ENCODE measurements at places on chromosomes 12 and 14.

DNA sequence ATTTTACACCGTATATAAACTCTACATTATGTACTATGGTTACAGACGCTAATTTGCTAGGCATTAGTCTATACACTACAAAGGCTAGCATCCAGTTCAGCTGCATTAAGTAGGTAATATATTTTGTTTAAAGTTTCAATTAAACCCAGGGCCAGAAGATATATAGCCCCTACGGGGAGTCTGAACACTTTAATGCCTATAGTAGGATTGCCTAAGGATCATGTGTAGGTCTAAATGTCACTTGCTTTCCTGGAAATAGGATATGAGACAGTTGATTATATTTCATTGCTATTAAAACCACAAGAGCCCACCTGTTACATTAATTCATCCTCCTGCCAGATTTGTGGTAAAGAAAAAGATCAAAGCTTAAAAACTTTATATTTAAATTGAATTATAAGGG is 286.9 kb downstream of the TMTC2 start:
- DNase-seq: no peak

- DNase-seq: no peak
These were observed 5.3 kb upstream of the SINHCAF start for GRCh38 chr12:31331242-31331641.

DNA sequence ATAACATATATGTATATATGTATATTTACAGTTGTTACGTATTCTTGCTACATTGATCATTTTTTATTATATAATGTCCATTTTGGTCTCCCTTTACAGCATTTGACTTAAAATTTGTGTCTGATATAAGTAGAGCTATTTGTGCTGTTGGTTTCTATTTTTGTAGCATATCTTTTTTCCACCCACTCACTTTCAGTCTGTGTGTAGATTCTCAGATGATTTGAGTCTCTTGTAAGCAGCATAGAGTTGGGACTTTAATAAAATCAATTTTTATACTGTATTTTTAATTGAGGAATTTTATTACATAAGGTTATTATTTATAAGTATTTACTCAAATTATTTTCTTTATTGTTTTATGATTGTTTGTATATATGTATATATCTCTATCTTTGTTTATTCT is 1293.7 kb downstream of the TMEM121 start:
- DNase-seq: no peak

DNA sequence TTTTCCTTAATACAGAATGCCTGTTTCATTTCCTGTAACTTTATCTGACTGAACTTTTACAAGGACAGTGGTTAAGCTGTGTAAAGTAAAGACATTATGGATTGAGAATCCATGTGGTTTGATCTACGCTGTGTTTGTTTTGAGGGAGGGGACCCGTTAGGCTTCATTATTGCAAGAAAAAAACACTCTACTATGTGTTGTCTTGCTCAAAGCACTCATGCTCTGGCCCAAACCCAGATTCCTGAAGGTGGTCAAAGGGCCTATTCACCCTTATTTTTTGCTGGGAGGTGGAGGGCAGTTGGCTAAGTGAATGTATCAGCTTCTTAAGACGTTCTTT is 11.9 kb downstream of the RNF10 start:
- no peak for DNase-seq

DNA sequence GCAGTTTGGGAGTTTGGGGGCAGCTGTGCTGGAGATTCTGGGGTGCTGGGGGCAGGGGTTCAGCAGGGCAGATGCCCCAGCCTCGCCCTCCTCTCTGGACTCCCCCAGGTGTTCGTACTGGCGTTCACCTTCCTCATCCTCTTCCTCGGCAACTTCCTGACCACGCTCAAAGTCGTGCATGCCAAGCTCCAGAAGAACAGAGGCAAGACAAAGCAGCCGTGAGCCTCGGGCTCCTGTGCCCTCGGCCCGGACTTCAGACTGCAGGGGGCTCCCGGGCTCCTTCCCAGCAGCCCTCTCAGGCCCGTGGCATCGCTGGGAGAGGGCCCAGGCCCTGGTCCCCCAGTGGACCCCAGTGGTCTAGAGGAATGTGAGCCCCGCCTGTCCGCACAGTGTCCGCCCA is 18.0 kb downstream of the RHOF start:
- no peak for DNase-seq

Measured in choroid plexus epithelial cell (primary cell).